Left renal cortex interstitium (tissue), 4 donors: ENCODE measurements at places on chromosomes 5 and 9.

DNA sequence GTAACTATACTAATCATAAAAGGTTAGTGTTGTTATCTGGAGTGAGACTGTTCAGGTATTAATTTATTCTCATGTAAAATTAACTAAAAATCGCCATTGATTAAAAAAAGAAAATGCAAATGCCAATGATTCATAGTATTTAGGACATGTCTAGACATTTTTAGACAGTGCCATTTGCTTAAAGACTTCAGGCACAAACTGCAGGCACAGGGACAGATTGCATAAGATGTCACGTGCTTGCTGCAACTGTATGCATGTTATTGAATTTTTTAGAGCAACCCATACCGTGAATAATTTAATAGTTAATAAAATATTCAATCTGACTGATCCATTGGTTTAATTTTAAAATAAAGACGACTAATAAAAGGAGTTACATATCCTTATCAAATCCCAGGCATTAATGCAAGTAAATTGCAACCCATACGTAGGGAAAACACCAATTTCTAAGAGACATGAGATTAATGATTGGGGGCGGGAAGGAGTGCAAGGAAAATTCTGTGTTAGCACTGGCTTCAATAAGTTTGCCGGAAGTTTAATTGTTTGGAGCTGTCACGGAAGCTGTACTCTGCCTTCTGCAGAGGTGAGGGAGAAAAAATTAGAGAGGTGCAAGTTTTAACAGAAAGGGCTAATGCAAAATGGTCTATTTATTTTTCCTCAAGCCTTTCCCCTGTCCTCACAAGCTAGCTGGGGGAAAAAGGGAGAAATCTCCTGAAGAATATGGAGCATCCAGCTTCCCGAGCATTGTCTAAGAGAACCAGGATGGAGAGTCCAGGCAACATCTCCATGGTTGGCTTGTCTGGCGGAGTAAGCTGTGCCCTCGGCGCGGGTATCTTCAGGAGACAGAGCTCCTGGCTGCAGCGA, 2.9 kb downstream of the EDIL3 start:
- DNase-seq, result no peak

DNA sequence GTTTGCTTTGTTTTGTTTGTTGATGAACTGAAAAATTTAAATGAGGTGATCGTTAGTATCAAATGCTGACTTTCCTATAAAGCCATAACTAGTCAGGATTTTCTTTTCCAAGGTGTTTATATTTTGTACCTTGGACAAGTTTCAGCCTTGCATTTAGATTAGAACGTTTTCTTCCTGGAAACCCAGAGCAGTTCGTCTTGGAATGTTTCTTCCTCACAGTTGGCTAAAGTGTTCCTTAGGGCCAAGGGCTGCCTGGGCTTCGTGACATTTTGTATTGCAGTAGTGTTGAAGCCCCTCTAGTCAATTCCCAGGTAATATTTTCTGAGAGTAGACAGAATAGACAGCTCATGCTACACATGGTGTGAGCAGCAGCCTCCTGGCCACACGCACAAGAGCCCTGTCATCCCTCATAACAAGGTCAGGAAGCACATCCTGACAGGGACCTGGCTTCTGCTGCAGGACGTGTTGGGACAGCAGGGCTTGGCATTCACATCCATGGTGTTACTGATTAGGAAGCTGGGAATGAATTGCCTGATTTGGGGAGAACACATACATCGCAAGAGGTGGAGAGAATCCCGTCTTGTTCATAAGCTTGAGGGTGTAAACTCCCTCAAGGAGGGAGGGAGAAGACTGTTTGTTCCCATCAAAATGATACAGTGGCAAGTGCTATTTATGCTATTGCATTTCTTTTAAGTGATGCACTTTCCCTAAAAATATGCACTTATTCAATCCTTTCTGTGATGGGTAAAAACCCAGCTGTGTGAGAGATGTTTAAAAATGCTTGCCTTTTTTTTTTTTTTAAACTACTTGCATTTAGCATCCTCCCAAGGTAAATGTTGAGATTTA, 31.7 kb downstream of the FUBP3 start:
- DNase-seq, result no peak

- DNase-seq, result no peak
These were observed 1.4 kb upstream of the KIF12 start for GRCh38 chr9:114100536-114100935.

DNA sequence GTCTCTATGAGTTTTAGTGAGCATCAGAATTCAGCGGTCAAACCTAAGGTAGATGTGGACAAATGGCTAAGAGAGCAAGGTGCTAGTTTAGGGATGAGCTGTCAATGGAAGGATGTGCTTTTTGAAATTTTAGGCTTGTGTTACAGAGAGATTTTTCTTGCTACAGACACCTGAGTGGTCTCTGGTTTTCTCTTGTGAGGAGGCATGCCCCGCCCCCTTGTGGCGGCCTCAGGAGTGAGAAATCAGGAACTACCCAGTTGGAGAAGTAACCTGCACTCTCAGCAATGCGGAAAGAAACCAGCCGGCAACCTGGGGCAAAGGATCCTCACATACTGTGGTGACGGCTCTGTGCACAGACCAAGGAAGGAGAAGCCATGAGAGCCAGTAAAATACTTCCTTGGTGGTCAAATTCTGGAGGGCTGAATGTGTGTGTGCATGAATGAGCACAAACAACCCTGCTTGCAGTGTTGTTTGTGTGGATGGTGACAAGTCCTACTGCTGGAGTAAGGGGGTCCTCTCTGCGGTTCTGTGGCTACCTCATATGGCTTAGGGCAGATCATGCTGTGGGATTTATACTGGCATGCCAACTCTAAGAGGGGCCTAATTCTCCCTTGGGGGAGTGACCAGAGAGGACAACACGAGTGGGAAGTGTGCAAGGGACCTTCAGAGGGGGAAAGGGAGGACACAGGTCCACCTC, 16.7 kb upstream of the HSD17B4 start:
- DNase-seq, result no peak

GRCh38 chr9:74444369-74444768, 52.8 kb upstream of the RORB start:
- DNase-seq, result no peak

DNA sequence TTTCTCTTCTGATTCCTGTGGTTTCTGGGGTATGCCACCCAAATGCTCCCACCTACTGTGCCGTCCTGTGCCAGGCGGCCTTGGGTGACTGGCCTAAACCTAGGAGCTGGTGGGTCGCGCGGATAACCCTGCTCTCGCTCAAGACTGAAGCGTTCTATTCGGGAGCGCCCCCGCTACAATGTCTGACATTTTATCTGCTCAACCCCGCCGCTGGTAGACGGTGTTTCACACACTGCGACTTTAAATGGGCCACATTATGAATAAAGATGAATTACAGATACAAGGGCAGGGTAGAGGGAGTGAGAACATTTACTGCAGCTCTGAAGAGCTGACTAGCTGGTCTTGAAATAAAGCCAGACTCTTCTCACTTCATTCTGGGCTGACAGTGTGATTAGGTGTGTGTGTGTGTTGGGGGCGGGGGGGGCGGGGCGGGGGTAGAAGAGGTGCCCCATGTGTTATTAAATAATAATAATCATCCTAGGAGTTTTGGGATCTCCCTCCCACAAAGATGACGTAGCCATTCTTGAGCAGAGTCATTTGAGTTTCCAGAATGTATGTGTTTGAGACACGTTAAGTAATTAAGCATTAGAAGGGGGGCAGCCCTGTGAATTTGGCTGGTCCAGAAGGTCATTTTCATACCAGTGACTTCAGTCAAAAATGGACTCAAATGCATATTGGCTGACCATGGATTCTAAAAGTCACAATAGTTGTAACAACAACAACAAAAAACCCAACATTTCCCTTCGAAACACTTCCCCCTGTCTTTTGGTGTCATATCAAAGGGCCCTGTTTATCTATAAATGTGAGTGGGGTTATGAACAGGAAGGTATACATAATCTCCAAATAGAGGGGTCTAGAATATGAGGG, 1.0 kb upstream of the PTCH1 start:
- DNase-seq, result no peak

GRCh38 chr9:649128-650074, 192.1 kb upstream of the DMRT1 start:
- DNase-seq, result no peak

- DNase-seq, result no peak
These were observed 78.0 kb upstream of the FBXL7 start for GRCh38 chr5:15421921-15422412.

DNA sequence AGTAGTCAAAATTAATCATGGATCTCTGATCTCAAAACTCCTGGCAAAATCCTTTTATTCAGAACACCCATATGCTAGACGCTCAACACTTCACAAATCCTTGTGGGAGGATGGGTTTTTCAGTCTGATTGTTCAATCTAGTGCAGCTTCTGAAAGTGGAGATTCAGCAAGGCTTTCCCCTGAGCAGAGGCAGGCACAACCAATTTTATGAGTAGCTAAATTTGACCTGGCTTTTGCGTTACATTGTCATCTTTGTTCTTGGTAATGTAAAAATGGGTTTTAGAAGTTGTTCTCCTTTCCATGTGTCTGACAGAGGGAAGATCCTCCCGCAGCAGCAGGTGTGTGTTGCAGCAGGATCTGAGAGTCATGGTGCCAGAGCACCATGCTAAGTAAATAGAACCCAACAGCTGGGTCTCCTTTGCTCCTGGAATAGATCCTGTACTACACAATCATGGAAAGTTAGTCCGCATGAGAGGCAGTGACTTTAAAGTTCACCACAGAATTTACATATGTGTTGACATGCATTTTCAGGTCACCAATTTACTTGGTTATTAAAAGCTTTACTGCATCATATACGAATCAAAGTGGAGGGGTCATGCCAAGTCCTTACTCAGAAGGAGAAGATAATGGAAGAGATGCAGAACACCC, 70.1 kb upstream of the MEF2C start:
- DNase-seq, result no peak

GRCh38 chr9:115416299-115416698, 298.3 kb upstream of the TNC start:
- DNase-seq, result no peak

GRCh38 chr5:36457511-36458270, 148.7 kb upstream of the SLC1A3 start:
- DNase-seq, result no peak

DNA sequence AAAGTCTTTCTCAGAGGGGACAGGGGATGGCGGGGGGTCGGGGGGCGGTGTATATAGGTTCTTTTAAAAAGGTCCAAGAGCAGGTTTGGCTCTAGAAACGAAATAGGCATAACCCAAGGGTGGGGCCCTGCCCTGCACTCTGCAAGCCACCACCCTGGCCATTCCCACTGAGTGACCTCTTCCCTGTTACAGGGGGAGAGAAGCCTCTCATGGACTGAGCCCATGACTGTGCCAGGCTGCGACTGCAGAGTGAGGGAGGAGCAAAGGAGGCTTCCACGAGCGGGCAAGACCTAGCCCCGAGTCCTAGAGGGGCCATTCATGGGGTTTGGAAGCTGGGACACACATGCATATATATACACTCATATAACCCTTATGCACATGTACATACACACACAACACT, 10.1 kb upstream of the NXNL2 start:
- DNase-seq, result no peak

GRCh38 chr9:68895741-68896478, 118.0 kb downstream of the PRKACG start:
- no peak for DNase-seq

- DNase-seq, result no peak
These were observed 68.4 kb upstream of the ZFR start for GRCh38 chr5:32512926-32513325.

GRCh38 chr5:41445937-41446563, 64.4 kb downstream of the PLCXD3 start:
- DNase-seq, result no peak

DNA sequence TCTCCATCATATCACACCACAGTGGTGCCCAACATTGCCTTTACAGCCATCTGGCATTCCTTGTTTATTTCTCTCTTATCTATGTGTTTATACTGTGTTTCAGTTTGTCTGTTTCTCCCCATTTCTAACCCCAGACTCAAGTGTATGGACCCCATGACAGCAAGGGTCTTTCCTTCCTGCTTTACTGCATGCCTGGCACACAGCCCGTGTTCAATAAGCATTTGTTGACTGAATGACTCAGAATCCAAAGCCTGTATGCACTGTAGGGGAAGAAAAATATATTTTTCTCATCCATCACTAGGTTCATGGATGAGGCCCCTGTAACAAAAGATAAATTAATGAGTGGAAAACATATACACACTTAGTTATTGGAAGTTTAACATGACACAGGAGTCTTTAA, 190.8 kb upstream of the SEMA6A start:
- DNase-seq, result no peak

- no peak for DNase-seq
These were observed 33.7 kb downstream of the LHX2 start for GRCh38 chr9:124045076-124045829.

- no peak for DNase-seq
These were observed 47.6 kb upstream of the EGFL7 start for GRCh38 chr9:136614967-136615623.

DNA sequence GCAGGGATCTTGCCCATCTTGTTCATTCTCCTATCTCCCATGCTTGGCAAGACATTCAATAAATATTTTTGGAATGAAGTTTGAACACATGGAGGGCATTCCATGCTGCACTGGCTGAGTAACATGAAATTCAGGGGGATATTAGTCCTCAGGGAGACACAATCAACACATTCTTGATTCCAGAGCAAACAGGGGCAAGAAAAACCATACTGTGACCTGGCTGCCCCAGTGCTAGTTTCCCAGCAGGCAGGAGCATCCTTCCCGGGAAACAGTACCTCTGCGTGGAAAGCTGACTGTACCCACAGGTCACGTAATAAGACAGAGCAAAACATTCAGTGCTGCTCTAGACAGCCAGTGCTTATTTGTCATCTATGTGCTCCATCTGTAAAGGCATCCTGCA, 66.3 kb upstream of the SPOCK1 start:
- no peak for DNase-seq

GRCh38 chr9:124254261-124254682, 3.5 kb upstream of the NEK6 start:
- DNase-seq, result no peak

- DNase-seq, result no peak
These were observed 244.0 kb downstream of the GABRB2 start for GRCh38 chr5:161302559-161302958.

GRCh38 chr9:4666042-4666699, at the start of gene SPATA6L:
TSS of gene SPATA6L (minus strand) at chr9:4666480. CDS start at chr9:4666250, 230 bp downstream.
- DNase-seq, result no peak

DNA sequence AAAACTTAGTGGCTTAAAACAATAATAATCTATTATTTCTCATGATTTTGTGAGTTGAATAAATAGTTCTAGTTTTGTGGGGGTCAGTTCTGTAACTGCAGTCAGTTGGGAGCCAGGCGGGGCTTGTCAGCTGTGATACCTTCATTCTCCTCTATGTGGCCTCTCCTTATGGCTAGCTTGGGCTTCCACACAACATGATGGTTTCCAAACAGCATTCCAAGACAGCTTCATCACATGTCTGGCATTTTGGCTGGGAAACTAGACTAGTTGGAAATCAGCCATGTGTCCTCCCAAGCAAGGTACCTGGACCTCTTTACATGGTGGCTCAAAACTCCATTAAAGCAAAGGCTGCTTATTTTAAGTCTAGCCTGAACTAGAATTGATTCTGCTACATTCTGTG, 61.4 kb upstream of the RANBP3L start:
- DNase-seq, result no peak
